ENCODE measurements at places on chromosomes 6 and 20.

DNA sequence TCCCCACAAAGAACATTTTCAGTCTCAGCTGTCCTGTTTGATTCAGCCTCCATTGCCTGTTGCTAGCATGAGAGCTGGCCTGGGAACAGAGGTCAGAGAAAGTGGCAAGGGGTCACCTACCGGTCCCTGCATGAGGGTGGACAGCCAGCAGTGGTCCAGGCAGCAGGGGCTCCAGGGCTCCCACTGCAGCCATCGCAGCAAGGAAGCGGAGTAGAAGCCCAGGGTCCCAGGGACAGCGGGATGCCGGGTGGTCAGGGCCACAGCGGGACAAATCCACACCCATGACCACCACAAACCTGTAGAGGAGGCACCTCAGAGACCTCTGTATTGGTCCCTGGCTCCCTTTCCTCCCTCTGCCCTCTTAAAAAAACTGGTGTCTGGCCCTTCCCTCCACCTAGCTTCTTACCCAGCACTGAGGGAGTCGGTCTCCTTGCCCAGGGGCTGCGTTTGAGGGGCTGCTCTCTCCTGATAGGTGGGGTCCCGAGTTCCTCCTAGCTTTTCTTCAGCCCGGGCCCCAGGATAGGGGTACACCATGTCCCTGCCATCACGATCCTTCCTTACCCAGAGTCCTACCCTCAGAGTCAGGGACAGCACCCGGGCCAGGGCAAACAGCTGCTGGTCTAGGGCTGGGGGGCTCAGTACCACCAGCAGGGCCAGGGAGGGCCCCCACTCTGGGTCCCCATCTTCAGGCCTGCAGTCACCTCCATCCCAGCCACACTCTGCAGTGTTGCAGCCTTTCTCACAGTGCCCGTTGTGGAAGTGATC, 8.4 kb upstream of the GPSM3 start:
- DNase-seq: no peak

DNA sequence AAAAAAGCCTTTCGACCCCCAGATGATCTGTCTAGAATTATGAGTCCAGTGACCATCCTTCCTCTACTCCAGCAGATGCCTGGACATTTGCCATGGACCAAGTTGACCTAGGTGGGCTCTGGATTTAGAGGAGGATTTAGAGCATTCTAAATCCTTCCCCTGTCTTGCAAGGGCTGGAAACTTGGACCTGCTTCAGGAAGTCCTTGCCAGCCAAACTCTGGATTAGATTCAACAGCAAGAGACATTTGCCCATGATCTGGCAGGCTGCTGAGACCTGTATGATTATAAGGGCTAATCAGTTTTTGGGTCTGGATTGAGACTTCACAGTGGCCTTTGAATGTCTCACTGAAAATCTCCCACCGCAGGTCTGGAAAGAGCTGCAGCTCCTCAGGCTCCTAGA, 13.1 kb upstream of the HDGFL1 start:
- no peak for DNase-seq

DNA sequence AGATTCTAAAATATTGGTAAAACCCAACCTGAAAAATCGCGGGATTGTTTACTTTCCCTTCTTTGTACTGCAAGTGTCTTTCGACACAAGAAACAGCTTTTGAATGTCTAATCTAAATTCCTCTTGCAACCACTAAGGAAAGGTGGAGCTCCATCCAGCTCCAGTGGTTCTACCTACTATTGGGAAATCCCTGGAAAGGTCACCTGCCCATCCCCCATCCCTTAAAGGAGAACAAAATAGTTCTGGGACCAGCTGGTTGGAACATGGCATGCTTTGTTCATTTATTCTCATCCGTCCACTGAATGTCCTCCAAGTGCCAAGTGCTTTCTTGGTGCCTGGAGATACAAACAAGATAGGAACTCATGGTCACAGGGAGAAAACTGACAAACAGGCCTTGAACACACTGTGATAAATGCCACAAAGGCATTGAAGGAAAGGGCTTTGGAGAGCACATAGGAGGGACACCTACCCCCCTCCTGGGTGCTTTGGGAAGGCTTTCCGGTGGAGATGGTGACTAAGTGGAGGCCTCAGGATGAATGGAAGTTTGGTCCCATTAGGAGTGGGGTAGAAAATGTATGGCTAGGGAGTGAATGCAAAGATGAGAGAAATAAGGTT, 2.3 kb upstream of the CITED2 start:
- no peak for DNase-seq

- DNase-seq: no peak
Measured at GRCh38 chr6:33819021-33819420, 15.2 kb upstream of the MLN start.

- DNase-seq: no peak
Measured at GRCh38 chr6:32920715-32921114, 20.1 kb downstream of the HLA-DMB start.

DNA sequence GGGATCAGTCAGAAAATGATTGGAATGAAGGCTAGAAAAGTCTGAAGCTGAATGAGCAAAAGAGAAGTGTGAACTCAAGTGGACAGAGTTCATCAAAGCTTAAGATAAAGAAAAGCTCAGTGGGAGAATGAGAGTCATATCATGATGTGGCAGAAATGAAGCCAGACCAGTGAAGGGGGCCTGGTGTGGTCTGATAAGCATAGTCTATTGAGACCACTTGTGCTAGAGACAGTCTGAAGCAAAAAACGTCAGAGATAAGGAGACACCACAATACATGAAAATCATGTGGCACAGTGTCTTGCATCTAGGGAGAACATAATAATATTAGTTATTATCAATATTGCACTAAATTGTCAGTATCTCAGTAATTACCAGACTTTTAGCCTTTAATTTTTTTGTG, 601.5 kb downstream of the UTRN start:
- DNase-seq: no peak

DNA sequence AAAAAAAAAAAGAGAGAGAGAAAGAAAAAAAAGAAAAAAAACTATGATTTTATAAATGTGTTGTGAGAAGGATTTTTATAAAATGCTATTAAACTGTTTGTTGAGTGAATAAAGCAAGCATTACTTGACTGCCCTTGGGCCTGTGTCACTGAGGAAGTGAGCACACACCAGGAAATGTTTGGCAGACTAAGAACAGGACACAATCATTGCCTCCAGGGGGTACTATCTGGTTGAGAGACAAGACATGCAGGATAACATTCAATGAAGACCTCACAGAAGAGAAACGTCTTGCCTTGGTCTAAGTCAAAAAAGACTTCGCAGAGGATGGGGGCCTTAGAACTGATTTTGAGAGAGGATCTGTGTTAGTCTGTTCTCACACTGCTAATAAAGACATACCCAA, 40.6 kb downstream of the MTFR2 start:
- no peak for DNase-seq

GRCh38 chr20:6012179-6012578, 41.7 kb downstream of the LRRN4 start:
- no peak for DNase-seq

- no peak for DNase-seq
Measured at GRCh38 chr6:62998022-62998421, 213.2 kb upstream of the FKBP1C start.

DNA sequence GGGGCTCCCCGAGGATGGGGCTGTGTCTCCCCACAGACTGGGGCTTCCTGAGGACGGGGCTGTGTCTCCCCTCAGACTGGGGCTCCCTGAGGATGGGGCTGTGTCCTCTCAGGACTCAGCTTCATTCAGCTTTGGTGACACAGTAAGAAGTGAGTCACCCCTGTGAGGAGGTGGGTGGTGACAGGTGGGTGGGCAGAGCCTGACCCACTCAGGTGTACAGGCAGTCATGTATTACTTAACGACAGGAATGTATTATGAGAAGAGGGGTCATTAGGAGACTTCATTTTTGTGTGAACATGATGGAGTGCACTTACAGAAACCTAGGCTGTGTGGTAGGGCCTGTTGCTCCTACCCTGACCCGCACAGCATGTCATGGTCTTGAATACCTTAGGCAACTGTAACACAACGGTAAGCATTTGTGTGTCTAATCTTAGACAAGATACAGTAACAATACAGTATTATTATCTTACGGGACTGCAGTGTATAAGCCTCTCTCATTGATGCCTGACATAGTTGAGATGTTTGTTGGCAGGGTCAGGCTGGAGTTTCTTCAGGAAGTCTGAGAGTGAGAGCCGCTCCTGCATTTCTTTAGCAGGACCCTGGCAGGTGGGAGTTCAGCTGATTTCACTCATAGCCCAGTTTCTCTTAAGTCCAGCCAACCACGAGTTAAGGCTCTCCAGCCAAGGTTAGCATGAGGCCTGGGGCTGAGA, 10.9 kb upstream of the PGC start:
- DNase-seq: no peak

DNA sequence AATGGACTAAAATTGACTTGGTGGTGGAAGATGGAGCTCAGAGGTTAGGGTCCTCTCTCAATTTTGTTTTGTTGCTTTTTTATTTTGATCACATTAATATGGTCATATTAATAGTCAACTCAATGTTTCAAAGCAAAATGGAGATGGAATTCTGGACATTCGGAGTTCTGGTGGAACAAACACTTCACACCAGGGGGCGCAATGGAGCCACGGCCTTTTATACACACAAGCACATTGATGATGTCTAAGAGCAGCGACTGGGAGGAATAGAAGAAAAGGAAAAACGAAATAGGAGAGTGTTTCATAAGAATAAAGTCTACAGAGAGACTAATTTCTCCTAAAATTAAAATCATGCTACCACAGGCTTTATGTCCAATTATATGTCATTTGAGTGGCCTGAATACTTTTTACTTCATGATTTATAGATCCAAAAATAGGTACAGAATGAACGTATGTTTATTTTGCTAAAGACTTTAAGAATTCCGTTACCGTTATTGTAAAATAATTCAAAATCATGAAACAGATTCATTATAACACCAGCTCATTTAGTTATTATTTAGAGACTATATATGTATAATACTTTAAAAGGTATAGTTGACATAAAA, 197.6 kb upstream of the SASH1 start:
- peak; percentile 40 for DNase-seq

- peak; percentile 7 for DNase-seq
Measured at GRCh38 chr20:49482621-49483017, at the start of gene KCNB1. KCNB1 (minus strand) TSS chr20:49482668; CDS start chr20:49482480, 188 bp downstream.

DNA sequence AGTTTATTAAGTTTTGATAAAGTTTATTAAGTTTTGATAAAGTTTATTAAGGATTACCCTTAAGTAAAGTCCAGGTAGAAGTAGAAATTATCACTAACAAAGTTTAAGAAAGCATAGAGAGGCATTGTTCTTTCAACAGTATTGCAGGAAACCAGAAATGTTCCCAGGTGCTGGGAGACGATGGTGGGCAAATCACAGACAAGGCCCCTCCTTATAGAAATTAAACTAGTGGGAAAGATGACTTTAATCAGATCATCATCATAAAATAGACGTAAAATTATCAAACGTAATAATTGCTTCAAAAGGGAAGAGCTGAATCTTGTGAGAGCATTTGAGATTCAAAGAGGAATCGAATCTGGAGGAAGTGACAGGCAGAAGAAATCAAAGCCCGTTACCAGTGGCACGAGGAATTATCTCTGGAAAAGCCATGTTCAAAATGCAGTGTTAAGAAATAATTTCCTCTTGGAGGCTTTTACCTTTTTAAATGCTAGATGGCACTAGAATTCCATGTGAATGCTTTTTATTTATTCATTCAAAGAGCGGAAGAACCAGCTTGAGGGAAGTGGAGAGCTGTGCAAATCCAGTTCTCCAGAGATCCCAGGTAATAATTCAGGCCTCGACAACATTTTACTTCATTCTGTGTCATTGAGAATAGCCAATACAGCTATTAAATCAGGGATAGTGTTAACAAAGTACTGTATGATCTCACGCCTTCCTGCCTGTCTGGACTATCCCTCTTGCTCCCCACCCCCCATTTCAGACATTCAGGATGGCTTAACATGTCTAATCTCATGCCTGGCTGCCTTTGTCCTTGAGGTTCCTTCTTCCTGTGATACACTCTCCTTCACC, 1.0 kb upstream of the APMAP start:
- no peak for DNase-seq

DNA sequence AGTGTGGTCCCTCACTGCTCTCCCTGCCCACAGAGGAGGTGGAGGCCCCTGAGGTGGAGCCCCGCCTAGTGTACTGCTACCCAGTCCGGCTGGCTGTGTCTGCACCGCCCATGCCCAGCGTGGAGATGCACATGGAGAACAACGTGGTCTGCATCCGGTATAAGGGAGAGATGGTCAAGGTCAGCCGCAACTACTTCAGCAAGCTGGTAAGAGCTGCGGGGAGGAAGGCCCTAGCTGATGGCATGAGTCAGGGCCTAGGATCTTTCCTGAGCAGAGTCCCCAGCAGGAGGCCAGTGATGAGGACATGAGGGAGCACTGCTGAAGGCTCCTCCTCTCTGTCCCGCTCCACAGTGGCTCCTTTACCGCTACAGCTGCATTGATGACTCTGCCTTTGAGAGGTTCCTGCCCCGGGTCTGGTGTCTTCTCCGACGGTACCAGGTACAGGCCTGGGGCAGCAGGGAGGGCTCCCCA, 11.2 kb downstream of the PCIF1 start:
- no peak for DNase-seq

DNA sequence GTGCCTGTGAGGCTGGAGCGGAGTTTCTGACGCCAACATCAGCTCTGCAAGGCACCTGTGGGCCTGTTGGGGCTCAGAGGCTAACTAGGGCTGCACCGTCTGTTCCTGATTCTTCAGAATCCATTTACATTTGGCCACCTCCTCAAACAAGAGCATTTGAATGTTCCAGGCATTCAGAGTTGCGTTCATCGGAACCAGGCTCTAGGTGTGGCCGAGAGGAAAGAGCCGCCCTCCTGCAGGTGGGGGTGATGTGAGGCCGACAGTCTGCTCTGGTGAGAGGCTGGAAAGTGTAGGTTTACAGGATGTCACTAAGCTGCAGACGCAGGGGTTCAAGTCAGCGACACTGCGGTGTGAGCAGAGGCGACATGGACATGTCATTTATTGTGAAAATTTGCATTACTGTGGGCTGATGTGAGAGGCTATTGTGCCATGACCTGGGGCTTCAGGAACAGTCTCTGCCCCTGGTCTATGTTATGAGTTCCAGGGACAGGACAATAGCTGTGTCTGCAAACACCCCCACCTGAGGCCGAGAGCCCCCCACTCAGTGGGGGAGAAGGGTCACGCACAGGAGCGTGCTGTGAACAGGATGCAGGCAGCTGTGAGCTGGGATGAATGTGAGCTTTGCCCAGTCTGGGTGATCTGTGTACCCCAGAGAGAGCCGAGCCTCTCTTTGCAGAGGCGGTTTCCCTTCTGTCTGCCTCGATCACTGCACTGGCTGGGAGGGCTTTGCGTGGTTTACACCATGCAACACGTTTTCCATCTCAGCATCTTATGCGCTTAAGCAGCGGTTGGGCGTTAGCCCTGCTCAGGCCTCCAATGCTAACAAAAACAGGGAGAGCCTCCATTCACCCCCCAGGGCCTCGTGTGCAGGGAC, 21.1 kb downstream of the SLCO4A1 start:
- no peak for DNase-seq

DNA sequence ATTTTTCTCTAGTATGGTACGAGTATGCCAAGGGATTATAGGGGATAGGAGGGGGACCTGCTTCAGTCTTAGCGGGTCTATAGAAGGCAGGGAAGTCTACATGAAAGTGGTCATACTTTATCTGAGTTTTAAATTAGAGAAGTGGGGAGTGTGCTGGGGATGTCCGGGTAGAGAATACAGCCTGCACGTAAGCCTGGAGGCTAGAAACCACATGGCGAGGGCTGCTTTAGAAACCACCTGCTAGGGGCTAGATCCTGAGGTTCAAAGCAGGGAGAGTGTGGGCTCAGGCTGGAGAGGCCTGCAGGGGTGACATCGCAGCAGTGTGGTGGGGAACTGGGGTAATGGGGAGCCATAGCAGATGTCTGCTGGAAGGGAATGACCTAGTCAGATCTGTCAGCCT, 85.2 kb downstream of the VEGFA start:
- DNase-seq: no peak

Data from activated naive CD4-positive, alpha-beta T cell (primary cell).